Cerebellar cortex (tissue), 1 donor: ENCODE measurements at places on chromosomes 7 and 10.
A peak's percentile ranks its signal among the peaks of the same experiment; 100 is the strongest.

DNA sequence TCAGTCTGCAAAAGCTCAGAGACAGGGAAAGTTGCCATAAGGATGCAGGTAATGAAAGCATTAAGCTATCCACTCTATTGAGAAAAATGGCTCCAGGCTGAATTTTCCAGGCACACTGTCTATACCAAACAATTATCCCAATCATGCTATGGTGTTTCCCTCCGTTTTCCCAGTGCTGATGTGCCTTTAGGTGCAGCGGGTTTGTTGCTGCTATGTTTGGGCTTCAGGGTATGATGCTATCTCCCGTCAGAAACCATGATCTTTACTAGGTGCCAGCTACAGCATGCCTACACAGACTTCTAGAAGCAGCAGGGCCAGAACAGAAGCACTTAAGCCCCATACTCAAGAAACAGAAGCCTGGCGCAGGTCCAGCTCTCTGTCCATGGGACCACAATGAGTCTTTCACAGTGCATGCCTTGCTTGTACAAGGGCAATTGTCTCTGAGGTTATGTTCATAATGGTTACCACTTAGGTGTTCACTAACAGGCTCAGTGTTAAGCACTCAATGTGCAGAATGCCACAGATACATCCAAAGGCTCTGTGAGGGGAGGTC lies 19.4 kb downstream of the STEAP1B start:
- DNase-seq, result no peak

DNA sequence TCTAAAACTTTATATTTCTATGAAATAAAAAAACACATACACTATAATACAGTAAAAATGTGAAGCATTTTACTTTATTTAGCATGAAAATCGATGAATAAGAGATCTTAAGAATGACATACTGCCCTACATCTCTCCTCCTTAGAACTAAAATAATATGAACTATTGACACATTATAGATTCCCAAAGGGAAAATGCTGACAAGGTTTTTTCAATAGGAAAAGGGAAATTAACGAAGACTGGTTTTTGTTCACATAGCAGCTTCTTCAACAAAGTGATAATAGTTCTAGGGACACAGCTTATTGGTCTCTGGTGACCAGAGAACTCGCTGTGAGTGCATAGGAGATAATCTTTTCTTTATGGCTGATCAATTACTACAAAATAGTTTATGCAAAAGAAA lies 57.9 kb upstream of the FEZF1 start:
- DNase-seq, result no peak

DNA sequence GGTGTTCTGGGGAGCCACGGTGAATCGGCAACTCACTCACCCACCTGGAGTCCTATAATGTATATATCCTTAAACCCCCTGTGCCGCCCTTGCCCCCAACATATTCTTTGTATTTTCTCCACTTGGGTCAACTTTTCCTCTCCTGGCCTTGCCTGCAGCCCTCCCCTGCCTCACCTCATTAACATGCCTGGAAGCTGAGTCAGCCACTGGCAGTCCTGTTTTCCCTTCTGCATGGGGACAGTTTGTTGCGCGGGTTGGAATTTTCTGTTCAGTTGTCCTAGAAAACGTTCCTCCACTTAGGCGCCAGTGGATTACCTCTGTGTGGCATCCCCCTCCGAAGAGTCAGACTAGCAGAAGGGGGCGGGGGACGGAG lies 97.4 kb downstream of the C10orf105 start:
- peak; percentile 61 for DNase-seq

GRCh38 chr10:69814251-69814650 lies 12.5 kb downstream of the COL13A1 start:
- DNase-seq, result no peak

- no peak for DNase-seq
Measured at GRCh38 chr7:41187322-41187721, 515.6 kb downstream of the INHBA start.
